Activated CD4-positive, alpha-beta T cell treated with anti-CD3 and anti-CD28 coated beads for 36 hours (primary cell): ENCODE measurements at places on chromosomes 16 and 17. TPM values are rescaled to one million over a fixed set of nuclear protein-coding genes. Genes with fewer than 3 reads are reported as not detected.

Gene SLFN13
- 22.5 TPM for total RNA-seq

Gene CDRT15L2
- not detected for total RNA-seq

Gene CNGB1
- not detected for total RNA-seq

Gene GUCY2D
- total RNA-seq: not detected

Gene ACSM3
- 17.6 TPM for total RNA-seq
